ENCODE measurements at places on chromosomes 2 and 18.

- DNase-seq = no peak
Observed at GRCh38 chr2:195603998-195604397, 53.0 kb upstream of the SLC39A10 start.

DNA sequence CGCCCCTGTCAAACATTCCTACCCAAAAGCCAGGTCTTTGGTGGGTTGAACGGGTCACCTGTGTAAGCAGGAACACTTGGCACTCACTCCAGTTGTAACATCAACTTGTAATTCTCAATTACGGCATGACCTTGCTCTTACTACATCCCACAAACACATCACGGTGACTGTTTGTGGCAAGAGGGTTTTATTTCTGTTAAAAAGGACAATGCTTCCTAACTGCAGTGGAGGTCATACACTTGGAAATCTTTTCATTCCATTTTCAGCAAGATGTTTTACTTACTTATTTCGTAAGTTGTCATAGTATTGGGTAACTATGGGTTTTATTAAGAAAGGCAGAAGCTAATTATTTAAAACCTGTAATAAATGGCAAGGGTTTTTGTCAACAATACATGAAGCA, 126.1 kb downstream of the ZNF516 start:
- no peak for DNase-seq

DNA sequence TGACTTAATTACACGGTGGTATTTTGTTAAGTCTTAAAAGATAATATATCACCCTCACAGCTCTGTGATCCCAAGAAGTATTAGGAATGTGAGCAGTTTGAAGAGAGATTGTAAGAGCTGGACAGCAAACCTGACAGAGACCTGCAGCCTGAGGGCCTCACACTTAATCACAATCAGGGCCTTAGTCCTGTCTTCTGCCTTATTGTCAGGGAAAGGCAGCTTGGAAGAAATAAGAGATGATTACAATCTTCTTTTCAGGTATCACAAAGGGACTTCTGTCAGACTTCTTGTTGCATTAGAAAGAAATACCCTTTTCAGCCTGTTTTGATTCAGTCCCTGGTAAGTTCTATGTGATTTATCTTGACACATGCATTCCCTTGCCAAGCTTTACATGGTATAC, 1433.8 kb upstream of the SLC39A10 start:
- DNase-seq = no peak

DNA sequence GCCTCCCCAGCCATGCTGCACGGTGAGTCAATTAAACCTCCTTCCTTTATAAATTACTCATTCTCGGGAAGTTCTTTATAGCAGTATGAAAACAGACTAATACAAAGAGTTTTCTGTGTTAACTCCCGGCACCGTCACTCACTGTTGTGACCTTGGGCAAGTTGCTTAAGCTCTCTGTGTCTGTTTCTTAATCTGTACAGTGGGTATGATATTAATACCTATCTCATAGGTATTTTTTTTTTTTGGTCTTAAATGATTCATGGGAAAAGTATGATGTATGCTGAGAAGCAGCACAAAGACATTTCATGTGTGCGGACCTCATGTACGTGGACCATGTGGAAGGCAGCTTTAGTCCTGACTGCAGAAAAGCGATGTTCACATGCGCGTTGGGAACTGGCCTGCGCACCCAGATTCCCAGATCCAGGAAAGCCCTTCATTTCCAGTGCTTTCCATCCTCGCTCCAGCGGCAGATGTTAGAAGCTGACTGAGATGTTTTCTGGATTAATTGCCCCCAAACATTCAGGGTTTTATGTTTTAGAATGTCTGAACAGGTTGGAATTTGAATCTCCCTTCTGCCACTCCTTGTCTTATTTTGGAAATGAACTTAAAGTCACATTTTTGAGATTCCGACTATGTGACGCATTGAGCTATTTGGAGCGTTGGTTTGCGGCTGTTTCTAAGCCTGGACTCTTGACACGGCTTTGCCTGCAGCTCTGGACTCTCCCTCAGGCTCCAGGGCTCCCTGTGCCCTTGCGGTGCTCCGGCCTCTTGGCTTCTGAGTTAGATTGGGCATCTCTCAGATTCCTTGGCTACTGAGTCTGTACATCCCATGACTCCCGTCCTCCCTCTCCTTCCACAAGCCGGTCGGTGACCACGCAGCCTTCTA, 61.4 kb downstream of the SLC4A3 start:
- DNase-seq = no peak

DNA sequence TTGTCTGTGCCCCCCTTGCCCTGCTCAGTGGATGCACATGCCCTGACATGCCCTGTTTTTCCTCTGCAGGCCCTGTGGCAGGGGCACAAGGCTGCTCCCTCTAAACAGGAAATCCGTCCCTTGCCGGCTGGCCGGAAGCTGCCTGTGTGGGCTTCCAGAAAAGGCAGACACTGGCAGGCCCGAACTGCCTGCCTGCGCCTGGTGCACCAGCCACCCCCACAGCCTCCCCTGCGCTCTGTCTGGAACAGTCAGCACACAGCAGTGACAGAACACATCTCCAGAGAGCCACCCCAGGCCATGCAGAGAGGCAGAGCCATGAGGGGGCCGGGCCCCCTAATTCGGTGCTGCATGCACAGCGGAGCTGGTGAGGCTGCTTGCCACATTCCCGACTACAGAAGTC, 33.5 kb downstream of the LOXHD1 start:
- no peak for DNase-seq

DNA sequence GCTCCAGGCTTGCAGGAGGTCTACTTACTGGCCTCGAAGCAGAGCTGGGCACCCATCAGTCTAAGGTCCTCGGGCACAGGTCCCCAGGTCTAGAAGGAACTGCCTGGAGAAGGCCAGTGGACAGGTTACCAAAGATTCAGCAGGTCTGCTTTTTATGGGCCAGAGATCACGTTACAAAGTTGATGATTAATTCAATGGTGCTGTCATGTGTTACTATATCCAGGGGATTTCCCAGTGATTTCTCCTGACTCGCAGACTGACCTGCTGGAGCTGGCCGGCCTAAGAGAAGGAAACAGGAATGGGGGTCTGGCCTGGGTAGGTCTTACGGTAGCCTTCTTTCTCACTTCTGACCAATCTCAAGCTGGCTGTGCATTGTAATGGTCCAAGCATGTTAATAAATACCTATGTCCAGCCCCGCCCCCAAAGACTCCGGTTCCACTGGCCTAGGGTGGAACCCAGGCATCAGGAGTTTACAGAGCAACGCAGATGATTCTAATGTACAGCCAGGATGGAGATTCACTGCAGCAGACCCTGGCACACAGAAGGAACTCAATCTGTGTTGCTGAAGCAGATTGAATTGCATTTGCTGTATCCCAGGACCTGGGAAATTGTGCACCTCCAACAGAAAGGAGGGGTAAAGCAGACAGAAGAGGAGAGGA, at the start of gene NEURL3:
Gene NEURL3 (minus strand): TSS at position 127 of the 659 bp plus-strand sequence. CDS start 71 bp downstream, at position 56.
- DNase-seq = no peak

- DNase-seq = no peak
Observed at GRCh38 chr2:7468955-7469354, 551.7 kb downstream of the RNF144A start.

DNA sequence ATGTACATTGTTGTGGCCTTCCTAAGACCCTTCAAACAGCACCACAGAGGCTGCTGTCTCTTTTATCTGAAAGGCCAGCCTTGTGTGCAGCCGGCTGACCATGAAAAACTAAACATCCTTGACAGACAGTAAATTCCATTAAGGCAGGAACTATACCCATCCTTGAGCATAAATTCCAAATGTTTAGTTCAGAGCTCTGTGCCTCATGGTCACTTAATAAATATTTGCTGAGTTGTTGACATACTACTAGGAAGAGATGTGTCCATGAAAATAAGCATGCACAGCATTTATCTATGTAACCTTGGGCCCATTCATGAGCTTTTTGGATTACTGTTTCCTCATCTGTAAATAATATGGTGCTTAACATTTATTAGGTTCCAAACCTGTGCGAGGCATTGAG, 424.8 kb downstream of the HRH4 start:
- DNase-seq = no peak

DNA sequence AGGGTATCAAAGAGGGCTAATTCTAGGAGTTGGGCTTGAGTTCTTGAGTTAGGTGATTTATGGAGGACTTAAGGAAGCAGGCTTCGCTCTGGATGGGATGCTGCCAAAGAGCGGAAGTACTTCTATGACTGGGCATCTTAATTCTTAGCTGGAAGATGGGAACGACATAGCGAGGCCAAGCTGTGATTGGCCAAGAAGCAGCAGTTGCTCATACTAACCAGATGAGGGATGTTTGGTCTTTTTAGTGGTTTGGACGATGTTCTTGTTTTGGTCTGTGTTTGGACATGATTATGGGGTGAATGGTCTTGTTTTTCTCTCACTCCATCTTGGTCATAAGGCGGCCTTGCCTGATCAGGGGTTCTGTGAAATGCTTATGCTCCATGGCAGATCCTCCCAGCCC, 133.7 kb downstream of the MSH2 start:
- DNase-seq = no peak

DNA sequence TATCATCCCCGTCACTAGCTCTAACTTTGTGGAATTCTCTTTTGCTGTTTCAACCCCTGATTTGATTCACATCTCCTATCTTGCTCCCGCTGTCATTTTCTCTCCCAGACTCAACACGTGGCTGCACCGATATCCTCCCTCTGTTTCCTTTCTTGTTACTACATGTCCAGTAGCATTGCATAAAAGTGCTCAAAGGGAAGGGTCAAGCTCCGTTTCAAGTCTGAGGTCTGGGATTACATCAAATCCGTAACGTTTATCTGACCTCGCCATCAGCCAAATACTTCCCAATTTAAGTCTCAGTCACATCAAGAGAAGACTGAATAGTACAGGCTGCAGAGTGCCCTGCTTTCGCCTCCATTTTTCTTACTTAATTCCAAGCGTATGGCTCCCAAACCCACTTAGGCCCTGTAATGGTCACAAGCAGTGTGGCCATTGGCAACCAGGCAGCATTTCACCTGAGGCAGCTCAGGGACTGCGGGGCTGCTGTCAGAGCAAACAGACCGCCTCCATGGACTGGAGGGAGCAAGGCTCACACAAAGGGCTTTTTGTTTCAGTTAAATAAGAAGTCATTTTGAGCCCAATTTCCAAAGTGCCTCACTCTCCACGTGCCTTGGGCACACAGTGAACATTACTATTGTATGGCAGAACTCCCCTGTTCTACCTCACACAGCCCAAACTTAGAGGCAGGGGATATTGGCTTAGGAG, 217.8 kb downstream of the BCL11A start:
- DNase-seq = no peak

DNA sequence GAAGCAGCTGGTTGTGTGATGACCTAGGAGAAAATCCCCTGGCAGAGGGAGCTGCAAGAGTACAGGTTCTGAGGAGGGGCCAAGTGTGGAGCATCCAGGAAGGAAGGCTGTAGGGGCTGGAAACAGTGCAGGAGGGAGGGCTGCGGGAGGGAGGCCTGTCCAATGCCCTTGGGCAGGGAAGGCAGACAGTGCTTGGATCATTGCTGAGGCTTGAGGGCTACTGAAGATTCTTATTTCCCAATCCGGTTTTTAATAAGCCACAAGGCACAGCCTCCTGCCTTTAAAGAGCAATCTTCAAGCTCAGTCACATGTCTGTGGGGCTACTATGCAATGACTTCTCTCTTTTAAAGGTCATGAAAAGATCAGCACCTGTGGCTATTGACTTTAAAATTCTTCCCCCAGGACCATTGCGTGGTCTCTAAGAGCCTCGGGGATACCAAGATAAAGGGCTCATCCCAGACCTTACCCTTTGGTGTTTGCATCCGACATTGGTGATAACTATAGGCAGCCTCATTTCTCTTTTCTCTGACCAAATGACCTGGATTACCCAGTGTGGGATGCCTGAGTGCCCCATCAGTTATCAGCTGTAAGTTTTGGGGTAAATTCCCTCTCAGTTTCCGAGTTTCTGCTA, 149.6 kb downstream of the DOCK10 start:
- no peak for DNase-seq

GRCh38 chr18:75116165-75116564, 92.8 kb downstream of the PTGR3 start:
- DNase-seq = no peak

DNA sequence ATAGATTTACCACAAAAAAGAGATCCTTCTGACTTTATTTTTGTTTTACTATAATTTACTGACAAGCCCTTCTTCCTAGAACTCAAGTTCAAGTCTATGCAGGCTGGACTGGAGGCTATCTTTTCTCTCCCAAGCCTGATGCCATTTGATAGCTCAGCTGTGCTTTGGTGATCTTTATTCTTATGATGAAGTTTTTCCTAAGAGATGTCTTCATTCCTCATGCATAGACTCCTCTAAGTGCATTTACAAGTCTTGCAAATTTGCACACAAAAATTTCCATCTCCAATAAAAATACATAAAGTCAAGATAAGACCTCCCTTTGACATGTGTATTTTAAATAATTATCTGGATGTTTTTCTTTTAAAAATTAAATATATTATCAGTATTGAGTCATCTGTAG, 167.4 kb upstream of the ETAA1 start:
- no peak for DNase-seq

GRCh38 chr2:231308631-231309428, 86.7 kb upstream of the B3GNT7 start:
- DNase-seq = no peak

DNA sequence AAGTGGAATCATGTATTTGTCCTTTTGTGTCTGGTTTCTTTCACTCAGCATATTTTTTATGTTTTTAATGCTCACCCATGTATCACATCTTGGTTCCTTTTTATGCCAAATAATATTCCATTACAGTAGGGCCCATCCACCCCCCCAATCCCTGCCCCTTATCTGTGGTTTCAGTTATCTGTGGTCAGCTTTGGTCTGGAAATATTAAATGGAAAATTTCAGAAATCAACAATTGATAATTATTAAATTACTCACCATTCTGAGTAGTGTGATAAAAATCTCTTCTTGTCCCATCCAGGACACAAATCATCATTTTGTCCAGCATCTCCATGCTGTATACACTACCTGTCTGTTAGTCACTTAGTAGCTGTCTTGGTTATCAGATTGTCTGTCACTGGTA, 66.7 kb downstream of the BIRC6 start:
- DNase-seq = no peak

DNA sequence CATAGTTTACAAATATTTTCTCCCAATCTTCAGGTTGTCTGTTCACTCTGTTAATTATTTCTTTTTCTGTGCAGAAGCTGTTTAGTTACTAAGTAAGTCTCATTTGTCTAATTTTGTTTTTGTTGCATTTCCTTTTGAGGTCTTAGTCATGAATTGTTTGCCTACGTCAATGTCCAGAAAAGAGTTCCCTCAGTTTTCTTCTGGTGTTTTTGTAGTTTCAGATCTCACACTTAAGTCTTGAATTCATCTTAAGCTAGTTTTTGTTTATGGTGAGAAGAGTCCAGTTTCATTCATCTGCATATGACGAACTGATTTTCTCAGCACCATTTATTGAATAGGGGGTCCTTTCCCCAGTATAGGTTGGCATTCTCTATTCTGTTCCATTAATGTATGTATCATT, 1252.2 kb upstream of the TMEFF2 start:
- no peak for DNase-seq

All from chondrocyte (in vitro differentiated cells).